Activated CD4-positive, alpha-beta T cell treated with anti-CD3 and anti-CD28 coated beads for 48 hours (primary cell): ENCODE measurements at places on chromosomes 4 and X.

- DNase-seq: no peak
Measured at GRCh38 chr4:186845137-186845842, 121.6 kb upstream of the FAT1 start.

DNA sequence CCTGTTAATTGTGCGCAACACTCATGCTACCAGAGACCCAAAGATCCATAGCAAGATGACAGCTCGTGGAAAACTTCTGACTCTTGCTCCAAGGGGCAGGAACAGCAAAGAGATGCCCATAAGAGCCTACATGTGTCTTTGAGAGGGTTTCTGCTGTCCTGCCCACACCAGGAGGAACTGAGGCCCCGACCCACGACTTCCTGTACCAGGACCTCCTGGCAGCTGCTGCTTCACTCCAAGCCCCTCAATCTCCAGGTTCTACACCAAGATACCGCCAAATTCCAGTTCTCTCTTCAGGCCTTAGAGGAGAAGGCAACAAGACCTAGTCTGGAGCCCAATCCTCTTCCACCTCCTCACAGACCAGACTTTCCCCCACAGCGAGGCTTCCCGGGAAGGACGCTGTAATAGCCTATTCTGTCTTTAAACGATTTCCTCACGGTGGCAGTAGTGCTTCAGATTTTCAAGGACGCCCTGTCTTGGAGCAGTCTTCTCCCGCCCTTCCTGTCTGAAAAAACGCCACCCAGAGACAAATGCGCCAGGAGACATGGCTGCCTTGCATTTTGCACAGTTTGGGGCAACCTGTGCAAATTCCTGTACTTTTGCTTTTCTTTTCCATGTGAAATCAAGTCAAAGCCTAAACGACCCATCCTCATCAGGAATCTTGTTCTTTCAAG is 230.2 kb upstream of the STK26 start:
- DNase-seq: no peak

GRCh38 chrX:22105231-22105630 is 73.1 kb downstream of the PHEX start:
- DNase-seq: no peak

- no peak for DNase-seq
Measured at GRCh38 chrX:134246282-134246681, 9.3 kb downstream of the CCDC160 start.

- no peak for DNase-seq
Measured at GRCh38 chr4:25001509-25001908, 29.2 kb downstream of the LGI2 start.

DNA sequence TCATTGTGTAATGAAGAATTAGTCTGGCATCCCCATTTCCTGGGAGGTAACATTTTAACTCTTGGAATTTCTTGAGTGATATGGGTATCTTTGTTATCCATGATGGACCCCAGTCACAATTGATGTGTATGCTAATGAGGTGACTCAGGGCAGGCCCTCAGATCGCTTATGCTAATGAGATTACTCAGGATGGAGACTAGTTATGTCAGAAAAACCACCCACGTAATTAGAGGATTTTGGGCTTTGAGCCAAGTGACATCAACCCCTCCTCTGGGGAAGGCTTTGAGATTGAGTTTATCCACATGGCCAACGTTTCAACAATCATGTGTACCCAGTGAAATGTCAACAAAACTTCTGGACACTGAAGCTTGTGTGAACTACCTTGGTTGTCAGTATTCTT is 772.7 kb downstream of the STPG2 start:
- DNase-seq: no peak

GRCh38 chrX:111447298-111447697 is 35.3 kb upstream of the DCX start:
- DNase-seq: peak; percentile 11

DNA sequence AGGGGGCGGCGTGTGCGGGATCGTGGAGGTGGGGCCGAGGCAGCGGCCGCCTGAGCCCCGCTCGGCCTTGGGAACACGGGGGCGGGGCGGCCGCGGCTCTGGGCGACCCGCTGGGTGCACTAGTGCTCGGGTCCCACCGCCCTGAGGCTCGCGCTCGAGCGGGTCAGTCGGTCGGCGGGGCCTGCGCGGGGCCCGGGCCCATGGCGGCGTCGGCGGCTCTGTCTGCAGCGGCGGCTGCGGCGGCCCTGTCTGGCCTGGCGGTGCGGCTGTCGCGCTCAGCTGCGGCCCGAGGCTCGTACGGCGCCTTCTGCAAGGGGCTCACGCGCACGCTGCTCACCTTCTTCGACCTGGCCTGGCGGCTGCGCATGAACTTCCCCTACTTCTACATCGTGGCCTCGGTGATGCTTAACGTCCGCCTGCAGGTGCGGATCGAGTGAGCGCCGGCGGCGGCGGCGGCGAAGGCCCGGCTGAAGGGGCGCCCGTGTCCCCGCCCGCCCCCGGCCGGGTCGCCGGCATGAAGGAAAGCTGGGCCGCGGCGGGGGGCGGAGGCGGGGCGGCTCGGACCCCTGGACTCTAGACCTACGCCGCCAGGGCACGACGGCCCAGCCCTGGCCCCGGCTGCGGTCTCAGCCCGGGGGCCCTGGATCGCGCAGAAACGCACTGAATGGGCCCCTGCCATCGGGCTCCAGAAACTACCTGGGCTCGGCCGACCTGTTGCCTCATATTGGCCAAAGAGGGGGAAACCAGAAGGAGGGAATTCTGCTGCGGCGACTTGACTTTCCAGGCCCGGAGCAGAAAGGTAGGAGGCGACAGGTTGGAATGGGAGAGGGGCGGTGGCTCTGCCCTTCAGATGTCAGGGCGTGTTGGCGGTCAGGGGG is at the start of gene SMIM10L2A:
Gene SMIM10L2A, plus strand, starts transcription at position 13 of the 878 bp plus-strand sequence. Its CDS starts 188 bp downstream, at position 201.
- DNase-seq: peak; percentile 10

DNA sequence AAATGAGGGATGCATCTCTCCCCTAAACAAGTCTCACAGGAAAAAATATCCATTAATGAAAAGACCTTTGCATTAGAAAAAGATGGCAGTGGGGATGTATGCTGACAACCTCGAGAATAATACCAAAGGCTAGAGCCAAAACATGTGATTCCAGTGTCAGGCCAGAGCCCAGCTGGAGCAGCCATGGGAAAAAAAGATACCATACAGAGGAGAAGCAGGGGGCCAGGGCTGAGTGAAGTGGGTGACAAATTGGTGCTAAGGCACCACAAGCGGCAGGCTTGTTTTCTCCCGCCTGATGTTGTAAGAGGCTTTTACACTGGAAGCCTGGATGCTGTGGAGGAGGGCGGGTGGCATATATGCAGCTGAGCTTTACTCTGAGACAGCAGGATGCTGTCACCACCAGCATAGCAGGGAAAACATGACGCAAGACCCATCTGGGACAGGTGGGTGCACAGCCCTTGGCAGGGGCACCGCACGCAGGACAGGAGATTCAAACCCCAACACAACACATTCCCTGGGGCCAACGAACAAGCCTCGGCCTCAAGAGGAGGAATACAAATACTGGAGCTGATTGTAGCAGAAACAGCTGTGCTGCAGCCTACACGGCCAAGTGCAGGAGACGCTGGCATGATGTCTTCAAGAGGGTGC is 91.9 kb downstream of the TSPAN5 start:
- no peak for DNase-seq

GRCh38 chrX:12065251-12065650 is 73.0 kb upstream of the FRMPD4 start:
- no peak for DNase-seq

DNA sequence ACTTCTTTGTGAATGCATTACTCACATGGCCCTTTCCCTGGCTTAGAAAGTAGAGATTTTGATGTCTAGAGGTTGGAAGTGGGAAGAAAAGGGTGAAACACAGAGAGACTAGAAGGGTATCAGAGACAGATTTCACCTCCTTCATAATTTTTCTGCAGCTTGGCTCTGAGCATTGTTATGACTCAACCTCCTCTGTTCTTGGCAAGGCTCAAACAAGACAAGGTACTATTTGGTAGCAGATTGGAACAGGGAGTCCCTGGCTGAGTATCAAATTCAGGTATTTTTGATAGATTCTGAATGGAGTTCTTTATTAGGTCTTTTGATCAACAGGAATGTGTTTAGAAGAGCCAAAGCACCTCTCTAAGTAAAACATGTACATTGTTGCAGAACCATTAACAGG is 146.3 kb upstream of the CHRDL1 start:
- no peak for DNase-seq

DNA sequence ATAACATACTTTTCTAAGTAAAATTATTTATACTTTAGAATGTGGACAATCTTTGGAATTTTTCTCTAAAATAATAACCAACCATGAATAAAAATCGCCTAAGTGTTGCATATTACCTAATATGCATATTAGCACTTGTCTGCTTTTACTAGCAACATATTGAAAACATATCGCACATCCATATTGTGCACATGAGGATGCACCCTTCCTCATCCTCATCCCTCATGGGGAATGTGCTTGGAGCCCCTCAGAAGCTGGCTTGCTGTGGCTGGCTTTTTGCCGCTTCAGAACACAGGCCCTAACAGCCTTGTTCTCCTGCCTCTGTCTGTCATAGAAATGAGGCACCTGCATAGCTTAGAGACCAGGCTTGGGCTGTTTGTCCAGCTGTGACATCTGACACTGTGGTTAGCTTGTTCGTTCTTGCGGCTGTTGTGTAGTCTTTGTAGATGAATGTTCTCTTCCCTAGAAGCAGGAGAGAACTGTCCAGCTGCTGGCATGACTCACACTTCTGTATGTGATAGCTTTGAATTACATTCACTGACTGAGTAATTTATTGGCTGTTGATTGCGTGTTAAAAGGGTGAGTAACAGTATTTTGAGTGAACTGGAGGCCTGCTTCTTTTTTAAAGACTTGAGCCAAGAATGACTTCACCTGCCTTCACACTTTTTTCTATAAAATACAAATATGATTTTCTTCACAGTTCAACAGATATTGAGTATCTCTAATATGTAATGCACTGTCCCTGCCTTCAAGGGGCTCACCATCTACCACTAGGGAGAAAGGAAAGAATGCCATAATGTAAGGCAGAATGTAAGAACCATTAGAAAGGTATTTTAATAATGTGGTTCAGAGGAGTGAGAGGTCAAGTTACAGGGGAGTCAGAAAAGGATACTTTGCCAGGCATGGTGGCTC is 81.9 kb downstream of the HMGB2 start:
- DNase-seq: peak; percentile 41

- DNase-seq: no peak
Measured at GRCh38 chrX:25548811-25549210, 533.0 kb upstream of the ARX start.

DNA sequence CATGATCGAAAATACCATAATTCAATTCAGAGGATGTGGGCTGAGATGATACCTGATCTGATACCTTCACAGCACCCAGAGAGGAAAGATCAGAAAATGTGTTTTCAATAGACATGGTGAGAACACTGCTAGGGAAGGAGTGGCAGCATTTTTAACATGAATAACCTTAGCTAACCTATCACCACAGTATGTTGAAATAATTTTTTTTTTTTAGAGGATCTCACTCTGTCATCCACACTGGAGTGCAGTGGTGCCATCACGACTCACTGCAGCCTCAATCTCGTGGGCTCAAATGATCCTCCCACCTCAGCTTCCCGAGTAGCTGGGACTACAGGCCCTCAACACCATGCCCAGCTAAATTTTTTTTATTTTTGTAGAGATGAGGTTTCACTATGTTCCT is 90.5 kb upstream of the RAPGEF2 start:
- DNase-seq: no peak

DNA sequence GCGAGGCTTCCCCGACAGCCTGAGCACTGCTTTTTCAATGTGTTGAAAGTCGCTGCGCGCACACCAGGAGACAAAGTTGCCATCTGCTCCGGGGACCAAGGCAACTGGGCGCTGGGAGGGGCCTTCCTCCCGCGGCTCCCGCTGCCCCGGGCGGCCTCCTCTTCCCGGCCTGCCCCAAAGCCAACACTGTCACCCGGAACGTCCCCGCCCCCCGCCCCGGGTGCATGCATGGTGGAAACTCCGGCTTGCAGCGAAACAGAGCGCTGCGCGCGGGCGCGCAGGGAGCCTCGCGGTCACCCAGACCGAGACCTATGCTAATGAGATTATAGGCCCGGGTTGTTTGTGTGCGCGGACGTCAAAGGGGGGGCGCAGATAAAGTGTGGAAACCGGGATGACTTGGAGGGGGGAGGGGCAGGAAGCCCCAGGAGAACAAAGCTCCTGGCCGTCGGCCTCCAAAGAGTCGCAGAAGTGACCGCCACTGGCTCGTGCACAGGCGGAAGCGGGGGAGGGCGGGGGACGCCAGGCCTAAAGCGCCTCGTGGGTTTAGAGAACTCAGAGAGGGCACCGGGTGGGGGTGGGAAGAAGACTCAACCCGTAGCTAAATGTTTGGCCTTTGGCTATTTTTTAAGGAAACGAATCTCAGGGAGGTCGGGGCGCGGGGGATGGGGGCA is 88.8 kb downstream of the BCOR start:
- DNase-seq: peak; percentile 54

GRCh38 chrX:94830717-94831116 is 1156.7 kb downstream of the FAM133A start:
- no peak for DNase-seq

DNA sequence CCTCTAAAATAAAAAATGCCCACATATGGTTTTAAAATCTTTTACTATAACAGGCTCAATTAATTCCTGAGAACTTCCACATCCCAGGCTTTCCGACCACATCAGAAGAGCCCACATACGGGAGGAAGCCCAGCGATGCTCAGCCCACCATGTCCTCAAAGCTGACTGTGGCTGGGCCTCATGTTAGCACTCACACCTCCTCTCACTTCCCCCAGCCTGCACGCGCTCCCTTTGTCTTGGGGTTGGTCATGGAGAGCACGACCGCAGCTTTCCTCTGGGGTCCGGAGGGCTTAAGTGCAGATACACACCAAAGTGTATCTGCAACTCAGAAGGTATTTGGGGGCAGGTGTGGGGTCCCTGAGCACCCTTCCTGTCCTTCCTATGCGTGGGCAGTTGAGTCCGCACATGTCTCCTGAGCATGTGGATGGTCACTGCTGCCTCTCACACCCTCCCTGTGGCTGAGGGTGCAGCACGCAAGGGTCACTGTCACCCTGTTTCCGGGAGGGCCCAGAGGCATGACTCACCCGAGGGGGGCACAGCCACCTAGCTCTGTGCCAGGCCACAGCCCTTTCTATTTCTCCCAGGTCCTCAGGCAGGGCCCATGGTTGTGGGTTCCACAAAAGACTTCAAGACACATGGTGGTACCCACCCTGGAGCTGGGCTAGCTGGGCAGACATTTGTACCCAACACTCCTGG is 21.2 kb downstream of the WDR1 start:
- peak; percentile 35 for DNase-seq

GRCh38 chrX:31212856-31213748 is 141.3 kb upstream of the FTHL17 start:
- DNase-seq: no peak

GRCh38 chr4:73528171-73528570 is 46.6 kb downstream of the AFM start:
- no peak for DNase-seq

DNA sequence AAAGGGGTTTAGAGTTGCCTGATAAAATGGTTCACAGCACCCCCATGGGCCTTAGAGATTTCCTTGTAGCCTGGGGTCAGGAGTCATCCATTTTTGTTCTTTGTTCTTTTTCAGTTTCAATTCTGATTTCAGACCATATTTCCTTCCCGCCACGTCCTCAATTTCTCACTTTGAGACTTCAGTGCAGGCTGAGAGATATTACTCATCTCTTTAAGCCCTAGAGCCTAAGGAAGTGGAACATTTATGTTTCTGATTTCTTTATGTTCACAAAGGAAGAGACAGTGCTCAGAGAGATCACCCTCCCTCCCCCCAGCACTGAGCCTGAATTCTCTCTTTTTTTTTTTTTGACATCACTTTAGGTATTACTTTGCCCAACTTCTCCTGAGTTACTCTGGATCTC is 56.3 kb downstream of the MSN start:
- peak; percentile 51 for DNase-seq
